ENCODE measurements at places on chromosomes 5 and 9.

GRCh38 chr5:1651971-1652872 is 128.5 kb upstream of the LPCAT1 start:
- no peak for DNase-seq

- DNase-seq = no peak
These were observed 480.9 kb downstream of the MTRR start for GRCh38 chr5:8349855-8350254.

DNA sequence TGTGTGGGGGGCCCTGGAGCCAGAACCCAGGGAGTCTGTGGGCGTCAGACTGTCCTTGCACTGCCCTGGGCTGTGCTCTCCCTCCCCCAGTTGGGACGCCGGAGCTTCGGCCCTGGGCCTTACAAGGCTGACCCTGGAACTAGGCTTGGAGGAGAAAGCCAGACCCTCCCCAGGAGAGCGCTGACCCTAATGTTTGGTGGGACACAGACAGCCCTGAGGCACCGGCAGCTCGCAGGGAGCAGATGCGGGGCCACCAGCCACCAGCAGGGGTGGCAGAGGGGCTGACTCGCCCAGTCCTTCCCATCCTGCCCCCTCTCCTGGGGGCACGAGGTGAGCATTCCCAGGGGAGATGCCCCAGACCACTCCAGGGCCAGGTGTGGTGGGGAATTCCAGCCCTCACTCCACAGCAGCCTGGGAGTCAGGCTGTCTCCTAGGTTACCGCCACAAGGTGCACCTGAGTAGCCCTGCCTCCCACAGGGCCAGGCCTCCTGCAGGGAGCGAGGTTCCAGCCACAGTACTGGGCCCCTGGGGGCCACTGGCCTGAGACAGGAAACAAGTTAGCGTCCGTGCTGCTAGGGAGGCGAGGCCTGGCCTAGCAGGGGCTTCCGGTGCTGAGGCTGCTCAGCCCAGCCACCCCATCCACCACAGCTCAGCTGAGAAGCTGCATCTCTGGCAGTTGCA is 134.6 kb downstream of the OLFM1 start:
- DNase-seq = no peak

- peak; percentile 43 for DNase-seq
These were observed 1.0 kb downstream of the FOCAD start for GRCh38 chr9:20684875-20685696.

DNA sequence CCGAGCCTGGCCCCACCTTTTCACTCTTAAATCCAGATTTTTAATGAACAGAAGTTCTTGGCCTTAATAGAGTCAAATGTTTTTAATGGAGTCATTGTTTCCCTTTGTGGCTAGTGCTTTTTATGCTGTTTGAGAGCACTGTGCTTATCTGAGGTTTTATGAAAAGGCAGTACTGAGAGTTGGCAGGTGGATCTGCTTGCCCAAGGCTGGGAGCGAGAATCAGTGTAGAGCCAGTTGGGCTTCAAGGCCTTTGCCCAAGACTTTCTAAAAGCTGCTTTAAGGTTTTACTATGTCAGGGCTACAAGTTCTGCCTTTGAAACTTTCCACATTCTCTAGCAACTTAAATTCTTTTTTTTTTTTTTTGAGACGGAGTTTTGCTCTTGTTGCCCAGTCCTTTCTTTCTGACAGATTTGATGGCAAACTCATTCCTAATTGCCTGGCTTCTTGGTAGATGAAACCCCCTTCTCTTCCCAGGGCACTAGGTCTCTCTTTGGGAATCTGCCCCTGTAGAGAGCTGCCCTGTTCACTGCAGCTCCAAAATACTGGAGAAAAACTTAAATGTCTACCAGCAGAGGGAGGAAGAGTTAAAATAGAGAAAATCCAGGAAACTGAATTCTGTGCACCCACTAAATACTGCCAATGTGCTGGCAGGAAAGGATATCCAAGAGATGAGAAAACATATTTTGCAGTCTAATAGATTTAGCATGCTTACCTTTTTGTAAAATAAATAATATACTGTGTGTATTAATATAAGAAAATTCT is 36.9 kb upstream of the CDK20 start:
- DNase-seq = no peak

GRCh38 chr5:96691503-96692303 is 29.5 kb downstream of the CAST start:
- no peak for DNase-seq

GRCh38 chr5:159174511-159175168 is 34.7 kb downstream of the RNF145 start:
- no peak for DNase-seq

- no peak for DNase-seq
These were observed 30.7 kb upstream of the GRPEL2 start for GRCh38 chr5:149314571-149315111.

GRCh38 chr5:1958211-1959010 is 75.7 kb upstream of the IRX4 start:
- no peak for DNase-seq

GRCh38 chr9:130383350-130383715 is 61.4 kb upstream of the ASS1 start:
- no peak for DNase-seq

DNA sequence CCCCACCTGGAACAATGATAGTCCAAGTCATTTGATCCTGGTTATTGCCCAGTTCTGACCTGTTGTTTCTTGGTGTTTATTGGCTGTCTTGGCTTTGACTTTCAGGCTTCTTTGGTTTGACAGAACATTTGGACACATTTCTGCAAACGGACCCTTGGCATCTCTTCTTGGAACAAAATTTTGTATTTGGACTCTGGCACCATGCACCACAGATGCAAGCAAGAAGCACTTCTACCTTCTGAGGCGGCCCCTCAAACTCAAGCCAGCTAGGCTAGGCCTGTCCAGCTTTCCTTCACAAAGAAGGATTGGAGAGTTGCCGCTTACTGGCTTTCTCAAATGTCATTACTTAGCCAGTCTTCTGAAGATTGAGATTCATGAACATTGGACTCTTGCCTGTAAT is 23.1 kb upstream of the FGF10 start:
- no peak for DNase-seq

GRCh38 chr5:121503111-121503840 is 348.4 kb upstream of the FTMT start:
- no peak for DNase-seq

GRCh38 chr5:132076983-132077382 is 3.4 kb downstream of the CSF2 start:
- DNase-seq = no peak

GRCh38 chr5:10519729-10520128 is 44.1 kb upstream of the ANKRD33B start:
- no peak for DNase-seq

DNA sequence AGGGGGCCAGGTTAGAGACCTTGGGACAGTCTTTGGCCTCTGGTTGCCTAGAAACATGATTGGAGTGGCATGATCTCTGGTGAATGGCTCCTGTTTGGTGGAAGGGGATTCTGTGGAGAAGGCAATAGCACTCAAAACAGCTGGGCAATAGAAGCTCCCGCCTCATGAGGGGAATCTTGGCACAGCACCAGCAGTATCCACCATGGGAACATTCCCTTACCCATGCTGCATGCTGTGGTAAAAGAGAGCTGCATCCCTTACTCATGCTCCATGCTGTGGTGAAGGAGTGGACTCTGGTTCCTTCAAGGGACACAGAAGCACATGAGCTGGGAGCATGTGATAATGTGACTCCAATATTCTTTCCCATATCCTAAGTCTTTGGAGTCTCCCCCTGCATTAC is 160.6 kb downstream of the PJA2 start:
- DNase-seq = no peak

DNA sequence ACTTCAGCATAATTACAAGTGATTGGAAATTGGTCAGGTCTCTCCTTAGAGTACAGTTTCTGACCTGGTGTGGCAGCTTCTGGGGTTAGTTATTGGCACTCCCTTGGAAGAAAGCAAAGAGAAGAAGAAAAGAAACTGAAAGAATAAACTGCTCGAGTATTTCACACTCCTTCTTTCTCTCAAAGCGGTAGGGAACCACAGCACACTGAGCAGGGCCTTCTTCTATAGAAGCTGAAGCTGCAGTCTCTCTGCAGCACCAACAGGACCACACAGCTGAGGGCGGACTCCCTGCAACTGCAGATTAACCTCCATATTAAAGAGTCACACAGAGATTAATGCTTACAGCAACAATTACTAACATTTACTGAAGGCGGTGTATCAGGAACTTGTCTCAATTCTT is 152.0 kb downstream of the TRPM6 start:
- DNase-seq = no peak

All from CD4-positive, alpha-beta T cell treated with Interleukin-6 for 4 hours (primary cell).